Hepatic stellate cell (primary cell): ENCODE measurements at places on chromosomes 16 and 17.
A peak's percentile ranks its signal among the peaks of the same experiment; 100 is the strongest.

- peak; percentile 97 for DNase-seq
Measured at GRCh38 chr16:76535-77272, 1.3 kb upstream of the MPG start.

GRCh38 chr17:16583781-16584180 lies 14.8 kb upstream of the ZNF287 start:
- DNase-seq, result no peak

DNA sequence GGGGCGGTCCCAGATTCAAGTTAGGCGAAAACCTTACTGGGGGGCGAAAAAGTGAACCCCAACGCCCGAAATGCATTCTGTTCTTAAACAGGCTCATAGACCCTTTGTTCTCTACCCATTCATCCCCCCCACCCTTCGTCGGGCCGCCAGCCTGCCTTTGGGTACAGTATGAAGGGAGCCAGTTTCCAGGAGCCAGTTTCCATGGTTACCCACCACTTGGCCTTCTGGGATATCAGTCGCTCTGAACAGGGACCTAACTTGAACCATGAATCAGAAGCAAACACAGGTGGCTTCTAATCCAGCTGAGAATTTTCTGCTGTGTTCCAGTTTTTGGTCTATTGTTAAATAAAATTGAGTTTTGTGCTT lies 532 bp downstream of the DHX40 start:
- peak; percentile 85 for DNase-seq

GRCh38 chr17:36592716-36593321 lies 1.1 kb downstream of the DHRS11 start:
- no peak for DNase-seq

- no peak for DNase-seq
Measured at GRCh38 chr17:288802-289356, 63.7 kb downstream of the RPH3AL start.

DNA sequence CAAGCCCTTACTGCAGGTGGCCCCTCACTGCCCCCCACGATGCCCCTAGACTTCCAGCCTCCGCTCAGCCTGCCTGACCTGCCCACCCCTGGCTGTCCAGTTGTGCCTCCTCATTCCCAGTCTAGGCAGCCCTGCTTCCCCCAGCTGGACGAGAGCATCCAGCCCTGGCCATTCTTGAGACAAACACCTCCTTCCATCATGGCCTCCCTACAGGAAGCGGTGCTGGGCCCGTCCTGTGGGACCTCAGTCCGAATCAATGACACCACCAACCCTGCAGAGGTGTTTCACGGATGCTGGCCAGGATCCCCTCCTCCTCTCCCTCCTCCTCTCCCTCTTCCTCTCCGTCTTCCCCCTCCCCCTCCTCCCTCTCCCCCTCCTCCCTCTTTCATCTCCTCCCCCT lies 28.3 kb downstream of the CCDC40 start:
- DNase-seq, result no peak

GRCh38 chr16:3716831-3717234 lies 491 bp downstream of the TRAP1 start:
- DNase-seq, result peak; percentile 16

DNA sequence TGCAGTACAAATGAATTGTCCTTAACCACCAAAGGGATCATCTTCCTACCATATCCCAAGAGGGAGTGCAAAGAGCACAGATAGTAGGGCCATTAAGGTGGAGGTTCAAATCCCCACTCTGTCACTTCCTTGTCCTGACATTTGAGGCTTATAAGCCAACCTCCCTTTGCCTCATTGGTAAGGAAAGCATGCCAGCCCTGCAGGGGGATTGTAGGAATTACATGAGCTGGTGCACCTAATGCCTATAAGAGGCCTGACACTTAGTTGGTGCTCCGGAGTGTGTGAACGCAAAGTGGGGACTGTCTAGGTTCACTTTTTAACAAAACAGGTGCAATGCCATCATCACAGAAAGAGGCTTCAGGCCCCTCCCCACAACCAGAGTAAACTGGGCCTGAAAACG lies 374.4 kb downstream of the SNX29 start:
- DNase-seq, result no peak

- DNase-seq, result no peak
Measured at GRCh38 chr17:58324409-58325288, 3.9 kb downstream of the TSPOAP1 start.

- DNase-seq, result no peak
Measured at GRCh38 chr16:51553314-51553713, 402.2 kb upstream of the SALL1 start.

- no peak for DNase-seq
Measured at GRCh38 chr17:59292174-59292523, 39.3 kb upstream of the YPEL2 start.

DNA sequence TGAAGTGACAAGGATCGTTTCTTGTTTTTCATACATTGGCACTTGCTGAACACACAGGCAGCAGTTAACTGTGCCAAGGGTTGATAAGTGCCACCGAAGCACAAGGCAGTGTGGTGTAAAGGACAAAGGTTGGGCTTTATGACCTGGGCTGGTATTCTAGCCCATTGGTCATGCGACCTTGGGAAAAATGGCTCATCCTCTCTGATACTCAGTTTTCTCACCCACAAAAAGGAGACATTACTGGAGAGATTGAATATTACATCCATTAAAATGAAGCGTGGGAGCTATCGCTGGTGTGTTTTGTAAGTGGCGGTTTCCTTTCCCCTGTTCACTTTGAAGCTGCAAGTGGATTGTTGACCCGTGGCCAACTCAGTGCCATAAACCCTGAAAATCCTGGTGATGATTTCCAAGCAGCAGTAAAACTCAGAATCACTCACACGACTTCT lies 216.9 kb downstream of the HAPSTR1 start:
- DNase-seq, result no peak

DNA sequence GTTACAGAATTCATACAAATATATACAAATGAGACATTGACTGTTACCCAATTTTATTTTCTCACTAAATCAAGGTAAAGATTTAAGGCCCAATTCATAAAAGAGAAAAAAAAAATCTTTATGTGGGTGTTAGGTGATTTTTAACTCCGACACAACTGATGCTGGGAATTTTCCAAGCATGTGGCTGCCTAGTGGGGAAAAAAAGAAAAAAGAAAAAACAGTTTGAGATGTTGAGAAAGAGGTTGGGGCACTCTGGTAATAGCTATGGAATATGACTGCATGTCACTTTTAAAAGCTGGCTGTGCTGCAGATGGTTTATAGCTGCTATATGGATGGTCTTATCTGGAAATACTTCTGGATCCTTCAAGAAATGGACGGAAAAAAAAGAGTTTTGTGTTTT lies 739.9 kb upstream of the SOX9 start:
- DNase-seq, result no peak

DNA sequence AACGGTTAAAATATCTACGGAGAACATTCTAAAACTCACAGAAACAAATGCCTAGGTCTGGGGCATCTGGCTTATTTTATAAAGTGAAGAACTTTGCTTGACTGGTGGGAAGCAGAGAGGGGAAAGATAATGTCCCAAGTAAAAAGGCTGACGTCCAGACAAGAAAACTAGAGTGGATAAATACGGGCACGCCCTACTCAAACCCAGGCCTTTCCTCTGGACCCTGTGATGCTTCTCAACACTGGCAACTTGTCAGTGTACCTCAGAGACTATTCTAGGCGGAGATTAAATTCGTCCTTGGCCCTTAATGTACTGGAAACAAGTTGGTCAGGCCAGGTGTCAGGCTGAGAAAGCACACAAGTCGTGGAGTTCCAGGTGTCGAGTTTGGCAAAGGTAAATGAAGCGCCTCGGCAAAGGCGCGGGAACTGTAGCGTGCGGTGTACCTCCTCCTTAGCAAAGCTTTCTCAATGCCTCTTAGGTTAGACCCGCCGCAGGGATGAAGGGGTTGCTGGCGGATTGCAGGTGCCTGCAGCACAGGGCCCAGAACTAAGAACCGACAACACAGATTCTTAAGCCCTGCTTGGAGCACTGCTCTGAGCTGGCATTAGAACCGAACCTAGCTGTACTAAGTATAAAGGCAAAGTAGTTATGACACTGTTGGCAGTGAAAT lies 668 bp upstream of the UNK start:
- DNase-seq, result no peak
